Dermis microvascular lymphatic vessel endothelial cell (primary cell): ENCODE measurements at places on chromosomes 5 and 9. TPM values are rescaled to one million over a fixed set of nuclear protein-coding genes. Genes with fewer than 3 reads are reported as not detected.

The UTP15 gene
- total RNA-seq, result 12.6 and 15.9 TPM in 2 replicates

The PCDHGA2 gene
- 0.39 and 1.1 TPM in 2 replicates for total RNA-seq

The ZDHHC11B gene
- total RNA-seq, result not detected in 2 replicates

The CCL27 gene
- not detected in 2 replicates for total RNA-seq

The FOXD4L6 gene
- total RNA-seq, result under 0.01 TPM in 1 of 2 replicates, not detected in the other

The DIMT1 gene
- 42.7 and 55.1 TPM in 2 replicates for total RNA-seq

The HBEGF gene
- total RNA-seq, result 12.1 and 15.5 TPM in 2 replicates

The VCAN gene
- total RNA-seq, result 0.25 and 0.51 TPM in 2 replicates

The COMMD10 gene
- 37.7 and 38.2 TPM in 2 replicates for total RNA-seq

The NUTM2F gene
- total RNA-seq, result not detected in 2 replicates

The DDX4 gene
- total RNA-seq, result not detected in 2 replicates

The CDKN2B gene
- total RNA-seq, result 5.1 and 9.9 TPM in 2 replicates
